T1000 (cell line): ENCODE measurements at places on chromosomes 2 and 18.

GRCh38 chr2:235144291-235144690, 192.5 kb downstream of the SH3BP4 start:
- DNase-seq: no peak

DNA sequence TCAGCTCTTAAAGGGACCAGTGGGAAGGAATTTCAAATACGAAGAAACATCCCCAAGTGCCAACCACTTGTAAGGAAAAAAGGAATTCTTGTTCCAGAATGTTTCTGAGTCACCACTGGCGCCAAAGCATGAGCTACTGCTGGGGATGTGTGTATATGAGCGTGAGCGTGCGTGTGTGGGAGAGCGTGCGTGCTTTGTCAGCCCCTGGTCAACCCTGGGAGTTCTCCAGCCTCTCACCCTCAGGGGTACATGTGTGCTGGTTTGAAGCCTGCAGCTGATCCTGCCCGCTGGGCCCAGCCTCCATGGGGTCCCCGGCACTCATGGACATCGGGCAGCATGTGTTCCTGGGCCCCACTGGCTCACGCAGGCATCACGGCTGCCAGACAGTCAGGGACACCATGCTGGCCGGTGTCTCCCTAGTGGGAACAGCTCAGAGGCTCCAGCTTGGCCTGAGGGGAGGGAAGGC, 17.1 kb downstream of the HS6ST1 start:
- peak; percentile 43 for DNase-seq

- no peak for DNase-seq
Measured at GRCh38 chr2:119693567-119693966, 14.6 kb downstream of the TMEM177 start.

GRCh38 chr18:64800151-64800550, 651.3 kb upstream of the LINC00305 start:
- DNase-seq: no peak

GRCh38 chr2:115572746-115573145, 1130.3 kb downstream of the DPP10 start:
- DNase-seq: no peak

GRCh38 chr2:33272001-33272400, 204.4 kb upstream of the RASGRP3 start:
- no peak for DNase-seq

- peak; percentile 21 for DNase-seq
Measured at GRCh38 chr2:139122711-139123158, 342.5 kb upstream of the NXPH2 start.

- no peak for DNase-seq
Measured at GRCh38 chr2:78992807-78993517, 32.5 kb upstream of the REG3G start.

DNA sequence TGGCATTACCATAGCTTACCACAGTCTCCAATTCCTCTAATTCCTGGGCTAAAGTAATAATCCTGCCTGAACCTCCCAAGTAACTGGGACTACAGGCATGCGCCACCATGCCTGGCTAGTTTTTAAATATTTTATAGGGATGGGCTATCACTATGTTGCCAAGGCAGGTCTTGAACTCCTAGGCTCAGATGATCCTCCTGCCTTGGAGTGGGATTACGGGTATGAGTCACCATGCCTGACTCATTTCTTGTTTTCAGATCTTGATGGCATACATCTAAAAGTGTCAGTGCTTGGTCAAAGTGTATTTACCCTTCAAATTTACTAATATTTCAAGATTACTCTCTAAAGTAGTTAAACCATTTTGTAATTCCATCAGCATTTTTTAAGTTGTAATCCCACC, 9.4 kb upstream of the SOCS6 start:
- no peak for DNase-seq

DNA sequence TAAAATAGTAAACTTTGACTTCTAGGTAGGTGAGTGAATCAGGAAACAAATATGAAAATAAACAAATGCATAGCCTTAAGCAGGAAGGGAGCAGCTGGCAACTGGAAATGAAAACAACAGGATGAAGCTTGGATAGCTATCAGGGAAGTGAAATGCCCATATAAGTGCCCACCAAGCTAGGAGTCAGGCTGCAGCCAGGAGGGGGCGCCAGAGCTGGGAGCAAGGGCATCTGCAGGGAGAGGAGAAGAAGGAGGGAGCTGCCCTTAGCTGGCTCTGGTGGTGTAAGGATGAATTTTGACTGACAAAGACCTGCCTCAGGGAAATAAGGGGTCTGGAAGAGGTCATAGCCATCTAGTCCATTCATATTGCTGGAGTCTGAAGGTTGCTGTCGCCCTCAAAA, 298.3 kb downstream of the TDRD15 start:
- DNase-seq: no peak

DNA sequence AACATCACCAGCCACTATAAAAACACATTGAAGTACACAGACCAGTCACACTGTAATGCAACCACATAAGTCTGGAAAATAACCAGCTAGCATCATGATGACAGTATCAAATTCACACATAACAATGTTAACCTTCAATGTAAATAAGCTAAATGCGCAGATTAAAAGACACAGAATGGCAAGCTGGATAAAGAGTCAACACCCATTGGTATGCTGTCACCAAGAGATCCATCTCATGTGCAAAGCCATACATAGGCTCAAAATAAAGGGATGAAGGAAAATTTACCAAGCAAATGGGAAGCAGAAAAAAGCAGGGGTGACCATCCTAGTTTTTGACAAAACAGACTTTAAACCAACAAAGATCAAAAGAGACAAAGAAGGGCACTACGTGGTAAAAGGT, 110.8 kb downstream of the NR4A2 start:
- DNase-seq: no peak

- DNase-seq: peak; percentile 36
Measured at GRCh38 chr2:219497495-219498279, 1.0 kb upstream of the GMPPA start.

- no peak for DNase-seq
Measured at GRCh38 chr2:236512267-236512666, 57.4 kb upstream of the ACKR3 start.

DNA sequence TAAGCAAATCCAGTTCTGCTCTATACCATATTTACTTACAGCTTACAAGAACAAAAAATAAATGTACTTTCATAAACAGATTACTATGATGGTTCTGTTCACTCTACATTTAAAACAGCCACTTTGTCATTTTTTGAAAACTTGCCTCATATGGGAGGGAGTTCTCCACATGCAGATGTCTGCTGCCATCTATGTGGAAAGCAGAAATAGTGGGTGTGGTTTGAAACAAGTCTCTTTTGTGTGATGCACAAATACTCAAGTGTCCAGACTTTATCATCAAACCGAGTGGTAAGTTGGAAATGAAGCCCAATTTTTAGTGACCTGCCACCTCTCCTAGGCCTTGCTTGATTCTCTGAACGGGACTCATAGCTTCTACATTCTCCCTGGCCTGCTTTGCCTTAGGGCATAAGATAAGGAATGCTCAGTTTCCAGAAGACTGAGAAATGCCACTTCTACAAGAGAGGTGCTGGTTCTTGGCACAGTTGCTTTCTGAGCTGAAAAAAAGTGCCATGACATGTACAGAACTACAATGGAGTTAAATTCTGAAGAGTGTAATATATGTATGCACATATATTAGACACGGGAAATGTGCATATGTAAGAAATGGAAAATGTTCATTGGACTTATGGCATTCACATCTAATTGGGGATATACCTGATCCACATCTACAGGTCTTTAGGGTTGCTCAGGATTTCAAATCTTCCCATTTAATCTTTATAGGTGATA, 221.0 kb downstream of the SLC8A1 start:
- no peak for DNase-seq

DNA sequence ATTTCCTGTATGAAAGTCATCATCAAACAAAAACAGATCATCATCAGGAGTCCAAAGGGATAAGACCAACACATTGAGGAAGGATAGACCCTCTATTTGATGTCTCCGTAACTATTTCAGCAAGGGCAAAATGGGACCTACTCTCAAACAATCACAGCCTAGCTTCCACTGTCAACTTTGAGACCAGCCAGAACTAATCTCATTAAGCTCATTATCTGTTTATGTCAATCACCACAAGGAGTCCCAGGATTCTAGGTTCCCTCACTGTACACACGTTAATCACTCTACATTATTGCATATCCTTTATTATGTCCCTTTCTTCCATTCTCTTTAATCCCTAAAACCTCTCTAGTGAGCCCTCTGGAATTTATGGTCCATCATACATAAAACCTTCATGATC, 370.3 kb upstream of the LINC00305 start:
- DNase-seq: no peak

GRCh38 chr2:118857677-118858484, 10.4 kb upstream of the EN1 start:
- no peak for DNase-seq

DNA sequence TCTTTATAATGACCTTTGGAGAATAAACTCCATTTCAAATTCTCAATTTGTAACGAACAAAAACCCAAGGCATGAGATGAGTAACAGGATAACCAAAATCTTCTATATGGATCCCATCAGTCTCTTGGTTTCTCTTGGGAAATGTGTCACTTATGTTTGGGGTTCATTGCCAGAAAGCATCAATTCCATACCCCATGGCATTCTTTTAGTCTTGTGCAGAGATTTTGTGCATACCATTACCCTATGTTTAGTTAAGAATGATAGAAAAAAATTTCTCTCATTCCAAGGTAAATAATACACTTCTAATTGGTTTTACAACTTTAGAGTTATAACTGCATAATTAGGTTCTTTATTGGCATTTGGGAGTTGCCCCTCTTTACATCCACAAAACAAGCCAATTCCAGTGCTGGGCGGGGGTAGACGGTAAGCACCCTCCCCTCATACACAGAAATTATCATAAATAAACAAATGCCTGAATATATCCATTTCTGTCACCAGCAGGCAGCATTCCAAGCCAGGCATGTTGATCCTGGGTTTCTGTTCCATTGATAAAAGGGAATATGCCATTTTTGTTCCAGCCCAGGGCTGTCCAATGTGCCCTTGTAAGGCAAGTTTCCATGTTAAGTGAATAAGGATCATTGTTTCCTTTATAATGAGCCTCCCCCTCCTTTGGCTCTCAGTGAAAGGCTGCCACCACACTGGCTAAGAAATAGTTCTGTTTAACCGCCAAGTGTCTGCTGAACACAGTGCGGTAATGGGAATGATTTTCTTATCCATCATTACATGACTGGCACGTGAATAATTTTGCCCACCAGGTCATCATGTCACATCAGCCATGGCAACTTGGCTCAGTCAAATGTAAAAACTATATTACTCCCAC, 680.1 kb upstream of the ZEB2 start:
- no peak for DNase-seq

- no peak for DNase-seq
Measured at GRCh38 chr18:48636436-48636835, 97.6 kb downstream of the CTIF start.

- DNase-seq: no peak
Measured at GRCh38 chr18:35030277-35030989, 10.8 kb upstream of the MAPRE2 start.

DNA sequence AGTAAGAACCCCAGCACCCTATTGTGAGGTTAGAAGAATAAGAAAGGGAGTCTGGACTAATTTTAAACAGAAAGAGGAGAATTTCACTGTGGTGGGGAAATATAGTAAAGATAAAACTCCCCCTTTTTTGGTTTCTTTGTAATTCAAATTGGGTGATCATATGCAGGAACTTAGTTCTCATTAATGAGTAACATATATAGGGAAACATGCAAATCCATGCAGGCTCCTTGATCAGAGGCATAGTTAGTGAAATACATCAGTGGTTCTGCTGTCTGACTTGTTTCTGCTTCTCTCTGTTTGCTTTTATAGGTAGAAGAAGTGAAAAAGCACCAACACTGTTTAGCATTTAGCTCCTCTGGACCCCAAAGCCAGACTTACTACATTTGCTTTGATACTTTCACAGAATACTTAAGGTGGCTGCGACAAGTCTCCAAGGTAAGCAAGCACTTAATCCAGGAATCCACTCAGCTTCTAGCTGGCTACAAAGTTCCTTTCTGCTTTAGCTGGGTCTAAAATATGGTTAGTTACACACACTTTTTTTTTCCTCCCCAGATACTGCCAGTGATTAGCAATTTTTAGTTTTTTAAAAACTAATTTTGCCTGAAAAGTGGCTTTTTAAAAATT, 123.2 kb downstream of the PHLPP1 start:
- no peak for DNase-seq

GRCh38 chr2:69954084-69954483, 7.3 kb downstream of the ASPRV1 start:
- DNase-seq: no peak

DNA sequence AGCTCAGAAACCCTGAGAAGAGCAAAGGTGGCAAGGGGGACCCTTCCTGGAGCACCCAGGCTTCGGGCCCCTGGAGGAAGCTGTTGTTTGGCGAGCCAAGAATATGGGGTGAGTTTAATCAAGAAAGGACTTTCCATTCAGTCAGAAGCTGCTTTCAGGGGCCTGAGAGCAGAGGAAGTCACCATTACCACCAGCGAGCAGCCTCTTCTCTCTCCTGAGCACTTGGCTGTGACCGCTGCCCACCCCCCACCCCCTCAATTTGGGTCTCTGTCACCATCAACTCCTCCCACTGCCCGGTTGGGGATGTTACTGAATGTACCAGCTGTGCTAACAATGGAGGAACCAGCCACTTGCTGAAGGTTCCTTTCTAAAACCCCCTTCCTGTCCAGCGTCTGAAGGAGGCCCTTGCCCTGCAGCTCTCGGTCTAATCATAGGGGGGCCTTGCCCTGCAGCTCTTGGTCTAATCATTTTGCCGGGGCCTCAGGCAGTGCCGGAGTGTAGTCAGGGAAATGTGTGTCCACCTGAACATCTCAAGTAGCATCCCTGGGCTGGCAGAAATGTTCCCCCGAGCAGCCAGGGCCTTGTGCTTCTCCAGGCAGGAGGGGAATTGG, 943 bp downstream of the INPP5D start:
- DNase-seq: no peak

GRCh38 chr2:178403671-178404306, 47.2 kb downstream of the PRKRA start:
- DNase-seq: no peak

DNA sequence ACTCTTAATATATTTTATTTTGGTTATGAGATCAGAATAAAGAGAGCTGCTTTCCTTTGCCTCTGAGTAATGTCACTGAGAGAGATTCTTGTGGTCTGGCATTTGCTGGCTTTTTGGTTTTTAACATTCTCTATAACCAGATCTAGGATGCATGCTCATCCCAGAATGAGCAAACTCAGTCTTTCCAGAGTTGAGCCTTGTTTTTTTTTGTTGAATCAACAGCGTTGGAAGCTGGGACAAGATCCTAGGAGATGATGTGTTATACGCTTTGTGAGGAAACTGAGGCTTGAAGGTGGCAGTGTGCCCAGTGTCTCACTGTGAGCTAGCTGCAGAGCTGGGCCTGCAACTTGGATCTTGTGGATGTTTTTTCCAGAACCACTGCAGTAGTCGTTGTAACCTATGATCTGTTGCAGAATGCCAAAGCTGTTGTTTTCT, 19.5 kb downstream of the MYO1B start:
- peak; percentile 5 for DNase-seq

GRCh38 chr18:78701771-78702396, 277.7 kb upstream of the SALL3 start:
- no peak for DNase-seq

DNA sequence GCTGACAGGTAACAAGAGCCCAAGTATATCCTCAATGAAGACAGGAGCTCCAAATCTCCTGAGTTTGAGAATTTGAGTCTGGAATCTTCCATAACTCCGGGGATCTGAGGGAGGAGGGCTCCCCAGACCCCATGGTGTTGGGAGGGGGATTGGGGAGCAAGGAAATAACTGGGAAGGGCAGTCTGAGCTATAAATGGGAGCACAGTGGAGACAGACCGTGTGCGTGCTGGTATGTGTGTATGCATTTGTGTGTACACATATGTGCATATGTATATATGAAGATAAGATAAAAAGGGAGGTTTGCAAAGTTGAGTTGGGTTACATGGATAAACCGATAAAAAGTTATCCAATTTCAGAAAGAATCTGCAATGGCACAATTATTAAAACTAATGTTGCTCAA, 2.3 kb downstream of the APCDD1 start:
- DNase-seq: no peak

- no peak for DNase-seq
Measured at GRCh38 chr2:223751012-223751411, 86.4 kb downstream of the AP1S3 start.
